CD4-positive, alpha-beta T cell treated with Interleukin-6 for 4 hours (primary cell): ENCODE measurements at places on chromosomes 5 and 9.

GRCh38 chr5:82152978-82153481 lies 125.1 kb downstream of the RPS23 start:
- DNase-seq: no peak

DNA sequence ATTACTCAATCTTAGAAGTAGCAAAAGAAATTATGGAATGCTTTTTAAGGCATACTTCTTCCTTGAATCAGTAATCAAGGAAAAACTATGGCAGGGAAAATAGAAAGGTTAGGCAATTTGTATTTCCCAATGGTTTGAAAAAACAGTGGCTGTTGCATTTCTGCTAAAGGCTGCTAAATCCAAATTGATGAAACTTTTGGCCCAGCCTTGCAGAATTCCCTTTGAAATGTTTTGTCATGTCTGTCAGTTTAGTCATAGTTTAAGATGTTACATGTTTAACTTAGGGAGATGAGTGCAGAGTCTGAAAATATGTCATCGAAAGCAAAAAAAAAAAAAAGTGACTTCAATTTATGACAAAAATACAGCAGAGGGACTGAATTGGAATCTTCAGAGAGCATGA lies 878.9 kb upstream of the WWC1 start:
- DNase-seq: no peak

DNA sequence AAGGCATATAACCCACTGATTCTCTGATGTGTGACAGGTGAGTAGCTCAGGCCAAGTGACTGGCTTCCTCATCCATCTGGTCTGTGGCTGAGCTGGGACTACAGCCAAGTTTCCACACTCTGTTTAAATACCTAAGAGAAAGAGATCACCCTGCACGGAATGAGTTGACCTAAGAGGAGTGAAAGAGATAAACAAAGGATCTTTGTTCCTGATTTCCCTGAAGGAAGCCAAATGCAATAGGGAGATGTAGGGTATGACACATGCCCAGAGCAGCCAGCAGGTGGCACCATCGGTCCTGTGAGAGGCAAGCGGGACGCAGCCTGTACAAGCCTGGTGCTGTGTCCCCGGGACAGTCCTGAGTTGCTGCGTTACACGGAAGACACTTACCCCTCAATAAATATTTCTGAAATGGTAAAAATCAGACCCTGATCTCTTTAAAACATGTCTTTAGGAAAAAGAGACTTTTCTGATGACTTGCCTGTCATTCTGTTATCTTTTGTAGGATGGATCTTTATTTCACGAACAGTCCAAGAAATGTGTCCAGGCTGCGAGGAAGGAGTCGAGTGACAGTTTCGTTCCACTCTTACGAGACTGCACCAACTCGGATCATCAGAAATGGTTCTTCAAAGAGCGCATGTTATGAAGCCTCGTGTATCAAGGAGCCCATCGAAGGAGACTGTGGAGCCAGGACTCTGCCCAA lies 41.1 kb downstream of the GALNT12 start:
- DNase-seq: peak; percentile 80

DNA sequence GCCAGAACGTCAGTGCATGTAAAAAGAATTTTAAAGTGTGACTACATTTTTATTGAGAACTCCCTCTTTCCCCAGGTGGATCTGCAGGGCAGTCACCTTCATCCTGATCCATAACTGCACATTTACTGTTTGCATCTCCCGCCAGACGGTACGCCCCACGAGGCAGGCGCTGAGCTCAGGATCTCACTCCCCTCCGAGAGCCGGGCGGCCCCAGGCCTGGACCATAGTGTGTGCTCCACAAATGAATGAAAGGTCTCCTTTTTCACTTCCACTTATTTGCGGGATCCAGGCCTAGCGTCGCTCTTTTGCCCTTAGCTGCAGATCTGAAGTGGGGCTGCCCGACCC lies 378 bp downstream of the DROSHA start:
- peak; percentile 18 for DNase-seq

GRCh38 chr9:134434894-134435506 lies 108.7 kb downstream of the RXRA start:
- no peak for DNase-seq

- peak; percentile 86 for DNase-seq
These were observed 1.4 kb downstream of the ATOSB start for GRCh38 chr9:35114113-35114839.

DNA sequence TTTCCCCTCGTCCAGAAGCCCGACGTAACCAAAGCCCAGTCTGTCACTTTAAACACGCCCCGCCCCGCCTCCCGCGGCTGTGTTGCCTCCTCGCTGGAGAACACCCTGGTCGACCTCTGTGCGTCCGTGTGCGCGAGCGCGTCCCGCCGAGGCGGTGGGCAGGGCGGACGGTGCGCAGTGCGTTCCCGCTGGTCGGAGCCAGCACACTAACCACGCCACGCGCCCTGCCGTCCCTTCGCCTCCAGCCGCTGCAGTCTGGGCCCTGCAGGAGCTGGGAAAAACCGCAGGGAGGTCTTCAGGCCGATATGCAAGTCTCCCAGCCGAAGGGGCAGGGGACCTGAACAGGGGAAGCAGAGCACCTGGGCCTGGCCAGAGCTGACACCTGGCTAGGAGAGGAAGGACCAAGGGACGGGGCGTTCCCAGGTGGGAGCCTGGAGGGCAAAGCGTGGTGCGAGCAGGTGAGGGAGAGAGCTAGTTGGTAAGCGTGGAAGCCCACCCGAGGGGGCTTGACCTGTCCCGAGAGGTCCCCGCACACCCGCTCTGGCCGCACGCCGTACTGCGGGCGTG lies 1.3 kb upstream of the PHPT1 start:
- DNase-seq: peak; percentile 72

GRCh38 chr9:90393365-90394152 lies 249.1 kb downstream of the DIRAS2 start:
- DNase-seq: no peak

- DNase-seq: no peak
These were observed 104.4 kb upstream of the GNA14 start for GRCh38 chr9:77752554-77752953.

DNA sequence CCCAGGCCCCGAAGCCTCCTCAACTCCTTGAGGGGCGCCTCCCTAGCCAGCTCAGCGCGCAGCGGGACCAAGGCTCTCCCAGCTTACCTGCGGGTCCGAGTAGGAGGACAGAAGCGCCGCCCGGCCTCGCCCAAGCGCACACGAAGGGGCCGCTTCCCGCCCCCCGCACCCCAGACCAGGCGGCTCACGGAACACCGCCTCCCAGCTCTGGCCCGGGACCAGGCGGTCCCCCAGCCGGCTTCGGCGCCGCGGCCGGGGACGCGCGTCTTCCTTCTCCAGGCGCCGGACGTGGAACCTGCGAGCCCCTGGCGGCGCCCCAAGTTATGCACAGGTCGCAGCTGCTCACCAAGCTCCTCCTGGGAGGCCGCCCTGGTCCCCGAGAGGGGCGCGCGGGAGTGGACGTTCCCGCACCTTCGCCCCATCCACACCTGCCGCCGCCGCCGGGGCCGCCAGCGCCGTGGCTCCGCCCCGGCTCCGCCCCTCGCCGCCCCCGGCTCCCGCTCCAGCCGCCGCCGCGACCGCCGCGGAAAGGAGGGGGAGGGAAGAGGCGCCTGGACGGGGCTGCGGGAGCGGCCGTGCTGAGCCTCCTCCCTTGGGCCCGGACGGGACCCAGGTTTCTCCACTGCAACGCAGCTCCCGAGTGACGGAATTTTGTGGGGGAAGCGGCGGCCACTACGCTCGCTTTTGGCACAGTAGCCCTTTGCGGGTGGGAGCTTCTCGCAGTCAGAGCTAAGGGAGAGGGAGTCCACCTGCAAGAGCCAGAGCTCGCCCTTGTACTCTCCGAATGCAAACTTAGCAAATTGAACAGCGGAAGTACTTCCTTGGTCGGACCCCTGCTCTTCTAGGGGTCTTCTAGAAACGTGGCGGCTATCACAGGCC lies 77.5 kb upstream of the IFNE start:
- peak; percentile 58 for DNase-seq

- DNase-seq: no peak
These were observed 117.2 kb downstream of the PSD2 start for GRCh38 chr5:139912804-139913203.

DNA sequence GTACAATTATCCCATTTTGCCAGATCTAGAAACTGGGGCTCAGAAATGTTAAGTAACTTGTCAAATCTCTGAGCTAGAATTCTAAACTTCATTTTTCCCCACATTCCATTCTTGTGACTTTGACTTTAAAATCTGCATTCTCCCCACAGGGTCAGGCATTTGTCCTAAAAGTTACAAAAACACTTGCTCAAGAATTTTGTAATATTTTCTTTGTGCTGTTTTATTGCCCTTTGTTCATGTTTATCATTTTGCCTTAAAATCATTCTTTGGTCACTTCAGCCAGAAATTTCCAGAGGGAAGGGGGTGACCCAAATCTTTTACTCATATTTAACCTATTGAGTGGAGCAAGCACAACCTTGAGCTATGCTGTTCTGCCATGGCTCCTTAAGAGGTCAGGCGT lies 120.1 kb upstream of the CCL21 start:
- DNase-seq: no peak

GRCh38 chr5:17910318-17910717 lies 276.1 kb downstream of the TAF11L14 start:
- DNase-seq: no peak
